AML-193 (cell line): ENCODE measurements at places on chromosomes 1 and 21.

GRCh38 chr1:12760256-12760795 is 13.2 kb upstream of the PRAMEF12 start:
- no peak for DNase-seq

DNA sequence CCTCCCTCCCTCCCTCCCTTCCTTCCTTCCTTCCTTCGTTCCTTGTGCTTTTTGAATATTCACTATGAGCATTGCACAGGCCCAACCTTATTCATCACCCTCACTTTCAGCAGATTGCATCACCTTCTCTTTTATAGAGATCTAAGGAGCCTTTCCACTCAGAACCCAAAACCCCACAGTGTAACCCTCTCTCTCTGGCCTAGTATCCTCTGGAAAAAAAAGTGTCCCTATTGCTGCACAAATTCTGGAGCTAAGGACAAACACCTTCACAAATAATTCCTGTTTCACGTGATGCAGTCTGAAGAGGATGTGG is 25.6 kb downstream of the OR10J5 start:
- DNase-seq = no peak

DNA sequence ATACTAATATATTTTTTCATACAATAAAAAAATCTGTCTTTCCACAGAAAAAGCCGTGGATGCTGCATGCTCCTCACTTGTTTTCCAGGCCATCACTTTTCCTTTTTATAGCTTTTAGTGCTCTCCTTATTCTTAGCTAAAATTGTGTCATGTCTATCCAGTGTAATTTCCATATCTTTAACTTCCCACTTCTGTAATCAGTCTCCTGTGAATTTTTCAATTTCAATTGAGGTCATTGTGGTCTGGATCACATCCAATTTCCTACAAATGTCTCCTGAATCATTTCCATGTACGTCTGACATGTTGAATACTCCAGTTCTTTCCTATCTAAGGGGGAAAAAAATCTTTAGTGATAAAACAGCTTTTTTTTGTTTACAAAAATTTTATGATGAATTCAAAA is 838.2 kb upstream of the B3GALT2 start:
- DNase-seq = no peak

- no peak for DNase-seq
Measured at GRCh38 chr1:230771773-230772354, 24.7 kb downstream of the CAPN9 start.

DNA sequence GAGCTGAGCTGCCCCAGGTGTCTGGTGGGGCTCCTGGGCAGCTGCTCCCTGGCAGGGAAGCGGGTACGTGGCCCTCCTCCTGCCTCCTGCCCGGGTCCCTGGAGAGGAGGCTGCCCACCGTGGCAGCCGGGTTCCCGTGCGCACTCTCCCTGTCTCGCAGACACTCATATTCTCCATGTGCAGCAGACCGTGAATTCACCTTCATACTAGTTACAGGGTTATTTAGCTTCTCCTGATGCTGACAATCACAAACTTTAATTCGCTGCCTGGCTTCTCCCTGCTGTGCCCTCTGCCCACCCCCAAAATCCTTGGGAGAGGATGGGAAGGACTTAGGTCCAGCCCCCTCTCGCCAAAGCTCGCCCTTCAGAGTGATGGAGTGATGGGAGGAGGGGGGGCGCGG is 95.3 kb downstream of the CASZ1 start:
- no peak for DNase-seq

GRCh38 chr1:20739225-20739624 is 6.7 kb upstream of the SH2D5 start:
- no peak for DNase-seq

DNA sequence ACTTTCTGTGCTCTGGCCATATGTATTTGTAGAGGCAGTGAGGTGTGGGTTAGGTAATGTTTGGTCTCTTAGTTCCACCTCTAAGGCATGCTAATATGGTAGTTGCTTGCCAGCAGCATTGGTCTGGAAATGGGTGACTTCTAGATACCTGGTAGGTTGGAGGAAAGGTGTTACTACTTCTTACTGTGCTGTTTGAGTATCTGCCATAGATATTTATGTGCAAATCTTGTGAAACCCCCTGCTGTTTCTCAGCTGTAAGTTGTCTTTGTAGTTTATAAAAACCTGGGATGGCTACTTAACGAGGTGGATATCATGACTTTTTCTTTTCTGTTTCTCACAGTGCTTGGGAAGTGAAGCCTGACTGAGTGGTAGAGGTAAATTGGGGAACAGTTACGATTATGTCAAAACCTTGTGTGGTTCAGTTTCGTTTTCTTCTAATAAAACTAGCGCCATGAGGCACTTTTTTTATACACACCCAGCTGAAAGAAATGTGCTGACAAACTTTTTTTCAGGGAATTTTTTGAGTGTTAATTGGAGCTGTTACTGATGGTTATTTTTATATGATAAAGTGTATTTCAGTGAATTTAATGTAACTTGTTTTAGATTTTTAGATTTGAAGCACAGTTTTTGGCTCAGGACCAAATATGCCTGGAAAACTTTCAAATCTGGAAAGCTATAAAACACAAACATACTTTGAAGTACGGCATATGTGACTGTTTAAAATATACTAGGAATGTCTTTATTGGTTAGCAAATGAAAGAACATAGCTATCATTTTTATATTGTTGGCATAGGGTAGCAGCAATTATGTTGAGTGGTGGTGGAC is 42.1 kb downstream of the CAMSAP2 start:
- DNase-seq = no peak

GRCh38 chr1:29453502-29454240 is 217.3 kb downstream of the PTPRU start:
- DNase-seq = peak; percentile 22

DNA sequence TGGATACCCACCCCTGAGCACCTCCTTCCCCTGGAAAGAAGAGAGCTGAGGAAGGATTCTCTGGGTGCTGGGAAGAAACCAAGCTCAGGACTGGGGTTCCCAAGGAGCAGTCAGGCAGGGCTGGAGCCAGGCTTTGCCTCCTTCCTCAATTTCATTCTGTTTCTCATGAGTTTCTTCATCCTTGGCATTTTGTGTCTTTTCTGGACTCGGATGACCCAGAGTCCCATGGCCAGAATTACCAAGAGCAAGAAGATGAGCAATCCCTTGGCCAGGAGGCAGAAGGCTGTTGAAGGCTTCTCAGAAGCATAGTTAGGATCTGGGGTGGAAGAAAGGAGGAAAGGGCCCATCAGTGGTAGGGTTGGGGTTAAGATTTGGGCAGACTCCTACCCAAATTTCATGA is 2.5 kb downstream of the SLAMF9 start:
- DNase-seq = no peak

- DNase-seq = peak; percentile 45
Measured at GRCh38 chr1:8397511-8397910, 79.6 kb downstream of the SLC45A1 start.

DNA sequence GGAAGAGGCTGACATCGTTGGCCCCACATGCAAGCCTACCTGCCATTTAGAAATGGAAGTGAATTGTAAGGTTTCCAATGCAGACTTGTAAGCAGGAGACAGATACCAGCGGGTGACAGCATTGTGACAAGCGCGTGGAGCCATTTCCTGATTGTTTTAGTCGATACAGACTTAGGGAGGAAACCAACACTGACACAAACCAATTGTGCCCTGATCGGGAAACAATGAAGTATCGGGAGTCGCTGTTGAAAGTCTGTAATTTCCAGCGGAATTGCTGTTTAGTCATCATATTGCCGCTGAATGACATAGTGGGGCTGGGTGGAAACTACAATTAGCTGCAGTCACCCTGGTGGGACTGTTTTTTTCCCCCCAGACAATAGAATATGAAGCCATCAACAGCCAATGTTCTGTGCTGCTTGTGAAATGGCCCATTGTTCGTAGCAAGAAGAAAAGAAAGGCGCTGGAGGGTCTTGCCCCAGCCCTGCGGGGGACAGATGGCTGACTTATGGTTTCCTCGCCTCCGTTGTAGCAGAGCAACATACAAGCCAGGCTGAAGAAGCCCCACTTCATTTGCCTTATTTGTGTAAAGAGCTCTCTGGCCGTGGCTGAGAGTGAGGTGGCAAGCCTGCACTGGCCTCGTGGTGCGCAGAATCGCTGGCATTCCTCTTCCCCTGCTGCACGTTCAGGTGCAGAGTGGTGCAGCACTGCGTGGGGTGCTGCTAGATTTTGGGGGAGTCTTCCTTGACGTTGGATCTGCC is 462.7 kb downstream of the CAMTA1 start:
- DNase-seq = no peak

DNA sequence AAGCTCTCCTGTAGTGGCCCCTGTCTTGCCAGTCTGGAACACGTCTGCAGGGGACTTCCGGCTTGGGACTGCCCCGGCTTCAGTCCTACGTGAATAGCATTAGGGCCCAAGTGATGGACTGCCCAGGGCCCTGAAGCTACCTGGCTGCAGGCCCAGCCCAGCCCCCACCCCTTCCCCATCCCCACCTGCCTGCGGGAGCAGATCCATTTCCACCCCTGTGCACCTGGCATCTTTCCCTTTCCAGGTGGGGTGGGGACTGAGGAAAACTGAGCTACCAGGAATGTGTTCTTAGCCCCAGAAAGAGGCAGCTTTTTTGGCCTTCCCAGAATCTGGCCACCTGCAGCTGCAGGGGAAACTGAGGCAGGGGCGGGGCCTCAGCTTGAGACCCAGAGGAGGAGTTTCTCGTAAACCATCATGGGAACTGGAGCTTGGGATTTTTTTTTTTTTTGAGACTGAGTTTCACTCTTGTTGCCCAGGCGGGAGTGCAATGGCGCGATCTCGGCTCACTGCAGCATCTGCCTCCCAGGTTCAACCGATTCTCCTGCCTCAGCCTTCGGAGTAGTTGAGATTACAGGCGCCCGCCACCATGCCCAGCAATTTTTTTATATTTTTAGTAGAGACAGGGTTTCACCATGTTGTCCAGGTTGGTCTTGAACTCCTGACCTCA is 3.2 kb downstream of the EDN2 start:
- DNase-seq = no peak

DNA sequence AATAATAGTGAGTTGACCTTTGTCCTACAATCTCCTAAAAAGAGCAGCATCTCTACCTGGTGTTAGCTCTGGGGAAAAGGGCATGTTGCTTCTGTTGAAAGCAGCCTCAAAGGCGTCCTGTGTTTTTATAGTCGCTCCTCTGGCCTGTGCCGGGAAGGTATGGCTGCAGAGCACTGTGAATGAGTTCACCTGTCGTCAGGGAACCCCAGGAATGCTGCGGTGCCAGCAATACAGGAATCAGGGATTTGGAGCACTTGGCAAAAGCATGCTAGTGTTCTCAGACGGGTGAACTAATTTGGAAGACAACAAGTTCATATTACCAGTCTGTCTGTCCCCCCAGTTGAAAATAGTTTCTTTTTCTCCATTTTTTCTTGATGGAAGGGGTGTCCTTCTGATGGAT is 60.3 kb upstream of the PGD start:
- no peak for DNase-seq

- no peak for DNase-seq
Measured at GRCh38 chr1:165389609-165390008, 33.1 kb upstream of the LMX1A start.

GRCh38 chr1:225771661-225772322 is 5.8 kb upstream of the SRP9 start:
- DNase-seq = peak; percentile 28

DNA sequence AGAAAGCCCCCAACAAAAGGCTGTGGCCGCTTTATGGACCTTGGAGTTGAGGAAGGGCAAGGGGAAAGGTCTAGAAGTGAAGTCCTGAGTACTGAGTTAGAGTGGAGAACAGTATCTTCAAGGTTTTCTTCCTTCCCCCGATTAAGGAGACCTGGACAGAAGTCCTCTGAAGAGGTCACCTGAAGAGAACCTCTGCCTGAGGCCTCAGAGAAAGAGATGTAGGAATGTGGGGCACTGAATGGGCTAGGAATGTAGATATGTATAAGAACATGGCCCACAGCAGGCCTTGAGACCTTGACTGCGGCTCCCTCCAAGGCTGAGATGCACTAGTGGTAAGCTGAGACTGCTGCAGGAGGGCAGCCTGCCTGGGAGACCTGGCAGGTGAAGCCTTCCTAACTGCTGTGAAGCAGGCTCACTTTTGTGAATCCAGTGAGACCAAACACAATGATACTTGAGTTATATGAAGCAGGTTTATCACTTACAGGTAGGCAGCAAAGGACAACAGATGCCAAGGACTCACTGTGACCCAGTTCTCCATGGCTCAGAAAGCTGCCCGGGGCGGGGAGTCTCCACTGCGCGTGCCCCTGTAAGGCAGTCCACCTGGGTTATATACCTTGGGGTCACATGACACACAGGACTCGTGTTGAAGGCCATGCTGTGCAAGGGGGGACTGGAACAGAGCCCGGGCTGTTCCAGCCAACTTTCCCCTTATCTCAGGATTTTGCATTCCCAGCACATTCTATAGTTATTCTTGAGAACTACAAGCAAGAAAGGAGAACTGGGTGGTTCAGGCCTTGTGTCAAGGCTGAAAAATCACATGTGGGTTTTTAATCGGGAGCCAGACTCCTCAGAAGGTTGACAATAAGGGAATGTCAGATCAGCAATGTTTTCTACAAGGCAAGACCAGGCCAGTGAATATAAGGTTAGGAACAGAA is 78.8 kb upstream of the PPM1J start:
- DNase-seq = no peak

GRCh38 chr1:167310732-167311131 is 90.0 kb downstream of the POU2F1 start:
- DNase-seq = no peak

- no peak for DNase-seq
Measured at GRCh38 chr1:214717351-214717750, 114.4 kb downstream of the CENPF start.

GRCh38 chr1:152412756-152413155 is 1.3 kb downstream of the CRNN start:
- no peak for DNase-seq

DNA sequence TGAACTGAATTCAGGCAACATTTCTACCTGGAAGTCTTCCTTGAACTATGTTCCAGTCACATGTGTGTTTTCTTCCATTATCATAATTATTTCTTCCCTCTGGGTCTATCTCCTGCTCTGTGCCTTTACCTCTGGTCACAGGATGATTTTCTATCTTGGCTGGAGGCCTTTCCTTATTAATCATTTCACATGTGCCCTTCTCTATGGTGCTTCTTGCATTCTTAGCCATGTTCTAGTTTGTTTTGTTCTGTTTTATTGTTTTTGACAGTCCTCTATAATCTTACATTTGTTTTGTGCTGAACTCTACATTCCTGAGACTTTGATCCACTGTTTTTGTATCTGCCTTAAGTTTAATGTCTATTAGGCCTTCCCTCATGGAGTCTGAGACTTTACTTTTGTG is 51.0 kb downstream of the SGIP1 start:
- no peak for DNase-seq
